Fibroblast of the conjunctiva (primary cell): ENCODE measurements at places on chromosomes 1 and 21.

- peak; percentile 69 for DNase-seq
Measured at GRCh38 chr1:119631433-119632102, 16.5 kb downstream of the ZNF697 start.

DNA sequence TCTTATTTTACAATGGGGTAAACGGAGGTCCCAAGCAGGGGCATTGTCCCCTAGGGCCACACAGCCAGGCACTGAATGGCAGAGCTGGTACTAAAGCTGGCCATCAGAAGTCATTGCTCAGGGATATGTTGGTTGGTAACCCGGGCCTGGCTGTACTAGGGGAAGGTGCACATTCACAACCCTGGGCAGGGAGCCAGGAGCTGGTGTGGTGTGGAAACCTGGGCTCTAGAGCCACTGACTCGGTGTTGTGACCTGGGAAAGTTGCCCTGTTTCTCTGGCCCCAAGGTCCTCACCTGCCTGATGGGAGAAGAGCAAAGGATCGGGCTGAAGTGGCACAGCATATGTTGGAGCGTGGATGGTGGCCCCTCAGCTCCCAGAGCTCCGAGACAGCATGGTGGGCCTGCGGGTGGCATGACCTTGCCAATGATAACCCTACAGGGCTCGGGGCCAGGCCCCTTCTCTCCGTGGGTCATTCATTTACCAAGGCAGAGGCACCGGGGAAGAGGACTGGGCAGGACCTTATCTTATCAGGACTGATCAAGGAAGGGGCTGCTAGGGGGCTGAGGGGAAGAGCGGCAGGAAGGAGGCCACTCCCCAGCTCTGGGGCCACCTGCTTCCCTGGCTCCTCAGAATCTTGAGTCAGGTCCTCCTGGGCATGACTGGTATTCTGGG lies 274.1 kb downstream of the TRABD2B start:
- no peak for DNase-seq

- DNase-seq = no peak
Measured at GRCh38 chr1:225973158-225973557, 26.0 kb downstream of the SDE2 start.

GRCh38 chr1:150981177-150981804 lies 801 bp upstream of the ANXA9 start:
- no peak for DNase-seq

- DNase-seq = no peak
Measured at GRCh38 chr1:206039046-206039973, 13.7 kb upstream of the RHEX start.

- no peak for DNase-seq
Measured at GRCh38 chr1:116375148-116375886, 2.3 kb downstream of the ATP1A1 start.

GRCh38 chr1:27301582-27302199 lies 20.3 kb upstream of the TMEM222 start:
- DNase-seq = no peak

DNA sequence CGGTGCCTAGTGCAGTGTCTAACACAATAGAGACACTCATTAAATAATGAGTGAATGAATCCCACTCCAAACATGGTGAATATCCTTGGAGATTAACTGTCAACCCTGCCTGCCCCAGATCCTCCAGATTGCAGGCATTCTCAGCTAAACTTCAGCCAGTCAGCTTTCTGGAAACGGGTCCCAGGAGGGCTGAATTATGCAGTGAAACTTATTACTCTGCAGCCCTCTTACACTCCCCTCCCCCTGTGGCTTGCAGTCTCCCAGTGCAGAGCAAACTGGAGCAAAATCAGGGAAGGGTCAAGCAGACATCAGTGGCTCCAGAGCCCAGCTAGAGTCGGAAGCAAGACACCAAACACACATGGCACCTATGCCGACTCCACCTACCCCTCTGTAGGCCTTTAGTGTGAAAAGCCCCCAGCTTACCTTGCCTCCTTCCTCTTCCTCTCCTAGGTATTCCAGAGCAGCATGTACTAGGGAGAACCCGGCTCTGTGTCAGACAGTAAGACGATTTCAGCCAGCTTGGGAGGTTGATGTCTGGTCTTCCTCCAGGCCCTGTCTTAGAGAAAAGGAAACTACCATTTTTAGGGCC lies 6.5 kb upstream of the RGS16 start:
- DNase-seq = no peak

DNA sequence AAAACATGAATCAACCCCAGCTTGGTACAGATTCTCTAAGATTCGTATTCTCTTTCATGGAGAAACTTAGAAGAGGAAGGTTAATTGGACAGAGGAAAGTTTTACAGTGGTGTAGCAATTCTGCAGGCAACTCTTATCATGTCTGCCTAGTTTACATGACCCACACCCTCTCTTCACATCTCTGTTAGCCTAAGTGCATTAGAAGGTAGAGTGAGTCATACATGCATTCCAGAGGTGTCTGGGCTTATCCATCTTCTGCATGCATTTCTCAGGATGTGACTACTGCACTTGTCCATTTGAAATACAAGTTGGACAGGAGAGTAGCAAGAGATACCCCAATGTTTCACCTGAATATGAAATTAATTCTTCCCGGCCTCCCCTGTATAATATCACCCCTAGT lies 578.4 kb upstream of the NCAM2 start:
- no peak for DNase-seq

- no peak for DNase-seq
Measured at GRCh38 chr21:45323487-45324311, 36.0 kb upstream of the POFUT2 start.

DNA sequence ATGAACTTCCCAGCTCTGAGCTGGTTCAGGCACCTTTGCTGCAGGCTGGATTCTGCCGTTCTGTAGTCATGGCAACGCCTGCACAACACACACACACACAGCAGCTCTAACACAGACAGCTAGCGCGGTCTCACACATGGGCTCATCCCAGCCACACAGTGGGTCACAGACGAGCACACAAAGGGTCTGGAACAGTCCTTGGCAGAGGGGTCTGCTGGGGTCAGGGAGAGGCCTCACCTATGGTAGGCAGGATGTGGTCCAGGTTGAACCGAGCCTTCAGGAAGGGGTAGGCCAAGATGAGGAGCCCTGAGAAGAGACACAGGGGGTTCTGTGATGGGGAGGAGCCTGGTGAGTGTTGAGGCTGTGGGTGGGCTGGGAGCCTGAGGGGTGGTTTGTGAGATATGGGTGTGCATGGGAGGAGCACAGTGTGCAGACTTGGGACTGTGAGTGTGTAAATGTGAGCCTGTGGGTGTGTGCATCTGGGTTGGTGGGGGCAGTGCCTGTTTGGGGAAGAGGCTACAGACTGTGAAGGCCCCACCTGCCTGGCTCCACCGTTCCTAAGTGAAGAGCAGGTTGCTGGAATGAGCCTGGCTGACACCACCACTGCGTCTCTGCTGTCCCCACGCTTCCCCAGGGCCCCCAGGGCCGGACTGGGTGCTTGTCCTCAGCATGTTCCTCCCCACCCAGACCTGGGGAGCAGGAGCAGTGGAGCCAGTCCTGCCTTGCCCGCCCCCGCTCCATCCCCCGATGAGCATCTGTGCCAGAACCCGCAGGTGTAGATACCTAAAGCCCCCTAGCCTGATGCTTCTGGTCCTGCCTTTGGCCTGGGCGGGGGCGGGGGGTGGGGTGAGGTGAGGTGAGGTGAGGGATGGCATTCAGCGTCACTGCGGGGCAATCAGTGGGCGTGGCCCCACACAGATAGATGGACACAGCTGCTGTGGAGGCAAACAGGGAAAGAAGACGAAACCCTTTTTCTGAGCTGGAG lies 1.5 kb downstream of the KNCN start:
- DNase-seq = peak; percentile 12

DNA sequence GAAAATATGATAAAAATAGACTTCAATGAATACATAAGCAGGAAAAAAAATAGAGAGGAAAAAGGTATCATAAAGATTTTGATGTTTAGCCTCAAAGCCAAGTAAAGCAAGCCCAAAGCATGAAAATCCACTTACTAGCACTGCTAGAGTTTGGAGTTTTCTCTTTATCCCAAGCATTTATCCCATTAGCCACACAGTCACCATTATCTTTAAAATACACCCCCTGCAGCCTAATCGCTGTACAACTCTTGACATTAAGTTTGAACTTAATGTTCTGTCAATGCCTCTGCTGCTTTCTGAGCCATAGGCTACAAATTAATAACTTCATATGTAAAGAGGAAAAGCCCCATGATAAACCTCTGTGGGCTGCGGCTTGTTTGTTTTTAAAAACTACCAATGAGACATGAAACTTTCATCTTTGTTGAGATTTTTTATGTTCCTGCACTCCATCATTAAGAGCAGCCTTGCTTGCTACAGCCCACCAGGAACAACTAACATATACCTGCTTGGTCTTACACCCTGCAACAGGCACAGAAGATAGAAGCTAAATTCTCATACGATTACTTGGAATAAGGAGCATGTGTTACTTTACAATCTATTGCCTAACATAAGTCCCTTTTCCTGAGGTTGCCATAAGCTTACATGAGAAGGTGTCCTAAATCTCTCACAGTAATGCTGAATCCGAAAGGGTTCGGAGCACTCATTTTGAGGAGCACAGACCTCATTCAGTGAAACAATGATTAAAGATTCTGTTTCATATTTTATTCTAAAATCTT lies 202.4 kb downstream of the SMYD3 start:
- DNase-seq = no peak

DNA sequence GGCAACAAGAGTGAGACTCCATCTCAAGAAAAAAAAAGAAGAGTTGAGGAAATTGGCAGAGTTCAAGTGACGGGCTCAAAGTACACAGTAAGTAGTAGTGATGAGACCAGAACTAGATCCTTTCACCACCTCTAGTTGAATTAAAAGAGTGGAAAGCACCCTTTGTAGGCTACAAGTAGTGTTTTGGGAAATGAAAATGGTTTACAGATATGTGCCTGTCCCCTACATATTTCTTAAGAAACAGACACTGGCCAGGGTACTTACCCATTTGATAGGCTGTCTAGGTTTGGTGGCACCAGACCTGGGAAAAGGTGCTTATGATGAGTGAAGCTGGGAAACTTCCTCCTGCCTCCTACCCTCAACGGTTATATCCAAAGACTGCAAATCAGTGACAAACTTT lies 163.7 kb upstream of the BEND5 start:
- no peak for DNase-seq

- DNase-seq = no peak
Measured at GRCh38 chr1:92698932-92699331, 86.0 kb downstream of the EVI5 start.

DNA sequence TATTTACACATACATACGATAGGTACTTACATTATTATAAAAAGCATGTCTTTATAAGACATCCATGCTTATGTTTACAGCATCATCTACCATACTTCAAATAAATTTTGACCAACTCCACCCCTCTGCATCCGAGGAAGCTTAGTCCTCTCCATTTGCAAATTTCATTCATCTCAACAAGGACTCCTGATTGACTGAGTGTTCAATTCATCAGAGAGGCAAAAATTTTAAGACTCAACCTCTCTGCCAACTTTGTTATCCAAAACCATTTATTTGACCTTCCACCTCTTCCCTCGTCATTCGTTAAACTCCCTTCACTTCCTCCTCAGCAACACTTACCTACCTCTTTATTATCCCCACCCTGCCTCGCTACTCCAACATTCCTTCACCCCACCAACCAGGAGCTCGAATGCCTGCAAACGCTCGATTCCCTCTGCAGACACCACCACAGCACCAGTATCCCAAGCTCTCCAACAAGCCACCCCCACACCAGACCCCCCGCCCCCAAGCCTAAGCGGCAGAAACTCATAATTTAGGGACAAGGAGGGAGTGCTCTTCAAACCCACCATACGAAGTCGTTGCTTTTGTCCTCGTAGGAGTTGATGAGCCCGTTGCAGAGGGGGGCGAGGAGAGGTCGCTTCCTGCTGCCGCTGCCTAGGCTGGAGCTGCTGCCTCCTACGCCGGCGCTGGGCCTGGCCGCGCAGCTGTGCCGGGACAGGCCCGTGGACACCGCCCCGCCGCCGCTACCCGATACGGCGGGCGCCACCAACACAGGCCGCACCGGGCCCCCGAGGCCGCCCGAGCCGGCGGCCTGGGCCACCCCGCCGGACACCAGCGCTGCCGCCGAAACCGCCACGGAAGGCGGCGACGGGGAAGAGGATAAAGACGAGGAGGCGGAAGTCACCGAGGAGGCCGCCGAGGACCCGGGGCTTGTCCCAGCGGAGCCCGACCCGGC lies 803 bp downstream of the COP1 start:
- no peak for DNase-seq

DNA sequence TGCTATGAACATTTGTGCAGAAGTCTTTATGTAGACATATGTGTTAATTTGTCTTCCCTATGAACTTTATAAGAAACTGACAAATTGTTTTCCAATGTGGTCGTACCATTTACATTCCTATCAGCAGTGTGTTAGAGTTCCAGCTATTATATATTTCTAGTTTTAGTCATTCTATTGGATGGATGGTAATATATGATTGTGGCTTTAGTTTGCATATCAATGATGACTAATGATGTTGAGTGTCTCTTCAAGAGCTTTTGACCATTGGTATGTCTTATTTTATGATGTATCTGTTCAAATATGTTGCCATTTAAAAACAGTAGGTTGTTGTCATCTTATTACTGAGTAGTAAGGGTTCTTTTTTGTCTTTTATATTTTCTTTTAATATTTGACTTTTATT lies 16.2 kb upstream of the ZNF326 start:
- no peak for DNase-seq

DNA sequence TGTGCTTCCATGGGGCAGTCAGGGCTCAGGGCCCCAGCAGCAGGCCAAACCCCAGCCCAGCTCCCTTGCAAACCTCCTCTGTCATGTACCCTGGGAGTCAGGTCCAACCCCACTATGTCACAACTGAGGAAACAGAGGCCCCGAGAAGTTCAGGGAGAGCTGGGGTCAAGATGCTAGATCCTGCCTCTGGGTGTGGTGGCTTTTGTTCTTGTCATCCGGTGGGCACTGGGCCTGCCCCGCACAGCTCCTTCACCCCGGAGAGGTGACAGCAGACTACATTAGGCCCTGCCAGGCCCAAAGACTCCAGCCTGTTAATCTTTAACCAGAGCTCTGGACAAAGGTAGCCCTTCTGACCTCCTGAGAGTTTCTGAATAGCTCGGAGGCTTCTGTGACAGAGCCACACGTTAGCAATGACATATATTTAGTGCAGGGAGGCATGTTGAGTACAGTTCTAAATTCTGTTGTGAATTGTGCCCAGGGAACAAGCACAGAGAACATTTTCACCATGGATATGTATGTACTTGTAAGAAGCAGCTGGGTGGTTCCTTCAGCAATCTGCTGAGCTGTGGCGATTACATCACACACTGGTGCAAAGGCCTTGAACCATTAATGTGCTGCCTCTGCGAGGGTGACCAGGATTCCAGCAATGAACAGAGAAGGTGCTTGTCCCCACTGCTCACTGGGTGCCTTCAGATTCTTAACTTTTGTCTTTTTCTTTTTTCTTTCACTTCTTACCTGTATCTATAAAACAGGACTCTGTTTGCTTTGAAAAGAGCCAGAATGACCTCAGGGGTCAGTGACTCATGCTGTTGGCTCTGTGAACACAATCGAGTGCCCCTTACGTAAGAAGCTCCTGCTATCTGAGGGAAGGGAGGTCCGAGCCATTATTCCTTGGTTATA lies 102.8 kb downstream of the RHOU start:
- DNase-seq = peak; percentile 76

GRCh38 chr21:24994717-24995116 lies 612.6 kb downstream of the MRPL39 start:
- no peak for DNase-seq

GRCh38 chr1:212980123-212980785 lies 29.9 kb downstream of the VASH2 start:
- DNase-seq = no peak

GRCh38 chr1:174642393-174642792 lies 194.6 kb downstream of the GPR52 start:
- no peak for DNase-seq
